HS-5 (cell line): ENCODE measurements at places on chromosomes 6 and 20.

DNA sequence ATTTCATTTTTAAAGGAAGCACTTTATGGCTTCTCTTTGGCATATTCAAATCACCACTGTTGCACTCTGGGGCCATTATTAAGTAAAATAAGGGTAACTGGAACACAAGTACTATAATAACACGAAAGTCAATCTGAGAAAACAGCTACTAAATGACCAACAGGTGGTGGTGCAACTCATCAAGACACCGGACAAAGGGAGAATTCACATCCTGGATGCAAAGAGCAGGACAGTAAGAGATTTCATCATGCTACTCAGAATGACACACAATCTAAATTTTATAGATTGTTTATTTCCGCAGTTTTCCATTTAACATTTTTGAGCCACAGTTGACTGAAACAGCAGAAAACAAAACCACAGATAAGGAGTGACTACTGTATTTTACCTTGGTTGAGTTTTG, 27.6 kb upstream of the LY86 start:
- no peak for DNase-seq

- no peak for DNase-seq
These were observed 4.6 kb upstream of the PPP1R3G start for GRCh38 chr6:5080574-5080973.

DNA sequence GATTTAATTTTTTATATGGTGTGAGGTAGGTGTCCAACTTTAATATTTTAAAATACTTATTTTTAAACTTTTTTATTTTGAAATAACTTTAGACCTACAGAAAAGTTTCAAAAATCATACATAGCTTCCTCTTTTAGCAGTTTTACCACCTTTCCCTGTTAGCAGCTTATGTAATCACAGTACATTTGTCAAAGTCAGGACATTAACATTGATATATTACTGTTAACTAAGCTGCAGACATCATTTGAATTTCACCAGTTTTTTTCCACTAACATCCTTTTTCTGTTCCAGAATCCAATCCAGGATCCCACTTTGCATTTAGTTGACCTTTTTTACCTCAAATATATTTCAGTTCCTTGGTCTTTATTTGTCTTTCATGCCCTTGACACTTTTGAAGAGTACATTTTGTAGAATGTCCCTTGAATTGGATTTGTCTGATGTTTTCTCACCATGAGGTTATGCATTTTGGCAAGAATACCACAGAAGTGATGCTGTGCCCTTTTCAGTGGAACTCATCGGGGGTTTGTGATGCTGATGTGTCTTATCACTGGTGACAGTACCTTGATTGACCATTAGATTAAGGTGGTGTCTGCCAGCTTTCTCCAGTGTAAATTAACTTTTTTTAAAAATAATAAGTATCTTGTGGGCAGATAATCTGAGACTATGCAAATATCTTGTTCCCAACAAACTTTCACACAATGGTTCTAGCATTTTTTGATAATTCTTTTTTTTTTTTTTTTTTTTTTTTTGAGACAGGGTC, 33.4 kb downstream of the TTLL9 start:
- DNase-seq: no peak

GRCh38 chr6:130932438-130932837, 105.2 kb downstream of the SMLR1 start:
- DNase-seq: no peak

GRCh38 chr6:111338843-111339242, 144.2 kb downstream of the REV3L start:
- no peak for DNase-seq

- DNase-seq: no peak
These were observed 395.3 kb upstream of the BTBD3 start for GRCh38 chr20:11522366-11522741.

GRCh38 chr20:49666911-49667310, 46.8 kb downstream of the B4GALT5 start:
- no peak for DNase-seq

GRCh38 chr6:64266351-64266821, 630.8 kb downstream of the PHF3 start:
- DNase-seq: no peak

DNA sequence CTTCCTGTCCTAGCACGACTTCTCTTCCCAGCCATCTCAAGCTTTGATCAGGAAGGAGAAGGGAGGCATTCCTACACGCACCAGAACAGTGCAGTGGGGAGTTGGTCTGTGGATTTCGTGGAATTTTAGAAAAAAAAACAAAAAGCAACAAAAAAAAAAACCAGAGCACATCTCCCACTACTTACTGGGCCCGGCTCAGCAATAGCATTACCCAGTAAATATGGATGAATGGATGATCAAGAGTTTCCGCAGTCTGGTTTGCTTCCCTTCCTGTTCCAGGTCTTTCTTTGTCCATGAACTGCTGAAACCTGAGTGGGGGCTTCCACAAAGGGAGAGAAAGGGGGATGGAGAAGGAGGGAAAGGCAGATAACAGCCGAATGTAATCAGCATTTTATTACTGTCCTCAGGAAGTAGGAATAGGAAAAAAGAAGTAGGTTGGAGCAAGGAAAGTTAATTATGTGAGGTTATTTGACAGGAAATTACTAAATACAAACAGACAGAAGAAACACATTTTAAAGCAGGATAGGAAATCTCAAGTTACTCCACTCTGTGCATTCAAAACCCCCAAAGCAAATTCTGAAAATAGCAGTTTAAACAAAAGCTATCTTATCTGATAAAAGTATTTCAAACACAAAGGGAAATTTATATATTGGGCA, 349.0 kb downstream of the PRL start:
- DNase-seq: no peak

GRCh38 chr6:57315111-57315510, 2.3 kb upstream of the PRIM2 start:
- no peak for DNase-seq

GRCh38 chr6:107668743-107669474, 155.2 kb downstream of the SCML4 start:
- DNase-seq: no peak

- DNase-seq: no peak
These were observed 24.4 kb upstream of the EDN1 start for GRCh38 chr6:12265791-12266190.

DNA sequence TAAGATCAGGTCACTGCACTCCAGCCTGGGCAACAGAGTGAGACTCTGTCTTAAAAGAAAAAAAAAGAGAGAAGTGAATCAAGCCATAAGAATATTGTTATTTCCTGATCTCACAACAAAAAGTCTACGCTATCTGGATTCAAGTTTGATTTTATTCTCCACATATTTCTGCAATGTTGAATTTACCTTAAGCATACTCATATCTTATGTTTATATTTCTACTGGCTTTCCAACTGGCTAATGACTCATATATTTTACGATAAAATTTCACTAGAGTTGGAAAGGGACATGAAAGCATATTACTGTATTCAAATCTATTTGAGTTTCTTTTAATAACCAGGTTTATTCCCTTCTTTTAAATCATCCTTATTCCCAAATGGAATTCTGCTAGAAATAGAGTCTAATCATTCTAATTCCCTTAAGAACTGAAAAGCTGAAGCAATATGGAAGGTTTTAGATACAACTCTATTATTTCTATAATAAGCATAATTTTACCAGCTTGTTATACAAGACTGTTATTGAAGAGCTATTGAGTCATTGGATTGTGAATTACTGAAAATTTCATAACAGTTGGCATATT, 276.9 kb upstream of the HS3ST5 start:
- DNase-seq: no peak

DNA sequence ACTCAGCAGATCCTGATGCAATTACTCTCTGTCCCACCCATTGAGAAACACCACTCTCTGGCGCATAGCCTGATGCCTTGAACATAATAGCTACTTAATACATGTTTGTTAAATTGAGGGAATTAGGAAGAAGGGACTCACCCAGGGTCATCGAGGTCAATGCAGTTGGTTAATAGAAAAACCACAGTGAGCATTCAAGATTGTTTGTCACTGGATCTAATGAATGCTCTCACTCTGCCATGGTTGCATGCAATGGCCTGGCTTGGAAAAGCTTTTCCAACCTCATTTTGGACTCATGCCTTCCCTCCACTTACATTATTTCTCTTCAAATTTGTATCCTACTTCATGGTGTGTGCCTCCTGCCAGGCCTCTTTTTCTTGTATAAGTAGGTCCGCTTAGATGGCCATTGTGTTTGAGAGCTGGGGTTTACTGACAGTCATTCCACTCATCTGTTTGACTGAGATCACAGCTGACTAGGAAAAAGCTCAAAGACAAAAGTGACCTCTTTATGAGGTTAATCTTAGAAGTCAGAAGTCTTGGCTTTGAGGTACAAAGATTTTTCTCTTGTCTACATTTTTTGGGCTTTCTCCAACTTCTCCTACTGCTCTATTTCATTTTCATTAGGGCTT, 154.8 kb upstream of the RAB32 start:
- DNase-seq: no peak

- DNase-seq: no peak
These were observed 489.3 kb upstream of the FLRT3 start for GRCh38 chr20:14826543-14827313.

- no peak for DNase-seq
These were observed 246.0 kb upstream of the ECI2 start for GRCh38 chr6:4381381-4381780.

- no peak for DNase-seq
These were observed 67.5 kb downstream of the PDE7B start for GRCh38 chr6:135919026-135919425.
